ENCODE measurements at places on chromosomes 13 and 19.

GRCh38 chr13:23320926-23321534, 112.5 kb downstream of the SACS start:
- no peak for DNase-seq

DNA sequence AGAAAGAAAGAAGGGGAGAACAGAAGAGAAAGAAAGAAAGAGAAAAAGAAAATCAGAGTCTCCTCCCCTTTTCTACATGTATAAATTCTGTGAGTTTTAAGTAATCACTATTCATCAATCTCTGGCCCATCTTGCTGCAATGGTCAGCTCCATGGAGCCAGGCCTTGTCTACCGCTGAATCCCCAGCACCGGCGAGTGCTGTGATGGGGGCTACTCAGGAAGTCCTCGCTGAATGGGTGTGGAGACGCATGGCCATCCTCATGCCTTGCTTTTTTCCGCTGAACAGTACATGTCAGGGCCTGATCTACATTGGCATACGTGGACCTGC, 29.9 kb downstream of the GPR42 start:
- no peak for DNase-seq

- no peak for DNase-seq
Observed at GRCh38 chr13:82477436-82477835, 1404.8 kb downstream of the SLITRK1 start.

DNA sequence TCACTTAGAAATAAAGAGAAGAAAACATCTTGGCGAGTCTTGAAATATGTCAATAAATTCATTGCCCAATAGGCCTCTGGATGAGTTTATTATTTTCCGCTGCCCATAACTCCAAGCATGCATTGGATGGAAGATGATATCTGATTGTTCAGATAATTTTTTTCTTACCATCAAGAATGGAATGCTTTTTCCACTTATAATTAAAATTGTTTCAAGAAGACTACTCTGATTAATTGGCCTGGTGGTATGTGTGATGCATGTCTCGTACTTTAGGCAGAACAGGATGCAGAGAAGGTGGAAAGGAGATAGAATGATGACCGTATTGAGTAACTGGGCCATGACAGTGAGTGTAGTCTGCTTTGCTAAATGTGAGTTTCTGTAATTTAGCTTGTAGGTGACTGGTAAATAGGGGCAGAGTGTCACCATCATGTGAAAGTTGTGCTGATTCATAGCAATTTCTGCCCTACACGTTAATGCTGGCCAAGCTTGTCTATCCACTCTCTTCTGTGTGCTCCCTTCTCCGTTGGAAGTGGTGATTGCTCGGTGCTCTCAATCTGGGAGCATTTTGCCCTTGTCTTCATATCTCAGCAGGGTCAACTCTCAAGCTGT, 13.5 kb upstream of the SPATA13 start:
- DNase-seq: no peak

DNA sequence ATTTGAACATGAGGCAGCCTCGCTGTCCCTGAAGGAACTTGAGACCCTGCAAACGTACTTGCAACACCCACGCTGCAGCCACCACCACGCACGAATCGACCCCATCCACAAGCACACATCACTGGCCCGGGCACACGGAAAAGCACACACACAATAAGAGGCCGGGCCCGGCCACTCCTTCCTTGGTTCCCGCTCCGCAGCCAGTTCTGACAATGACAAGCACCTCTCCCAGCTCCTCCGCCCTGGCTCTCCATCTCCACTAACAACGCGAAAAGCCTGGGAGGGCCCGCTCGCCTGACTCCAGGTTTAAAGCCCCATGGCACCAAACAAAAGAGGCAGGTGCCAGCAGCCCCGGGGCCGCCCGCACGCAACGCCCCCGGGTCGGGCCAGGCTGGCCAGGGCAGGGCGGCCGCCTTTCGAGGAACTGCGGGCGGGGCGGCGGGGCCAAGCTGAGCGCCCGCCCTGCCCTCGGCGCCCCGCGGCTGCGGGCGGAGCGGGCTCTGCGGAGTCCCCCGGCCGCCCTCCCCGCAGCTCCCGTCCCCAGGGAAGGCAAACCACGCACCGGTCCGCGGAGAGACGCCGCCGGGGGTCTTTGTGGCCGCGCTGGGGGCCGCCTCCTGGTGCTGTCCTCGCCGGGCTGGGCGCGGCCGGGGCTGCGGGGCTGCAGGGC, 495 bp downstream of the DCLK1 start:
- no peak for DNase-seq

DNA sequence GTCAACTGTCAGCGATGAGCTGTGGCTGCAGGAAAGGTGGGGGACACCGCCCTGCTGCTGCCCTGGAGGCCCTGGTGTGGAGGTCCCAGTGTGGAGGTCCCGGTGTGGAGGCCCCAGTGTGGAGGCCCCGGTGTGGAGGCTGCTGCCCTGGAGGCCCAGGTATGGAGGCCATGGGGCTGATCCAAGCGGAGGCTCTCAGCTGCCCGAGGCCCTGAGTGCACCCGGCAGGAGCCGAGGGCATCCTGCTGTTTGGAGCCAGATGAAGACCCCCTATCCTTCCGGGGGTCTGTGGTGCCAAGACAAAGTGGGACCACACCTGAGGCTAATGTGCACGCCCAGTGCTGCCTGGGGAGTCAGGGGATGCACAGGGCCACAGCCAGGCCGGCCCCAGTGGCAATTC, 210.4 kb upstream of the SOX1 start:
- no peak for DNase-seq

DNA sequence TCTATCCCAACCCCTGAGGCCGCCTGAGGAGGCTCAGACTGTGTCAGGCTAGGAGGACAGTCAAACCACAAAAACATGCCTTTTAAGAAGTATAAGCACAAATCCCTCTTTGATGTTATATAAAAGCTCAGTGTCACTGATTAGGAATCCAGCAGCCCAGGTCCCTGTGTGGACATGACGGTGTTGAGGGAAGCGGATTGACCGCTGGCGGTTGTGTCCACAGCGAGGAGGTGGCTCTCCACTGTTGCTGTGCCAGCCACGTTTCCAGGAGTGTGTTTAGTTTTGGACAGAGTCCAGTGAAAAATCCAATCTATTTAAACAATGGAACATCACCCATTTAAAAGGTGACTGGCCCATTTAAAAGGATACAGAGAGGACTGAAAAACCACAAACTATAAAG, 7.5 kb upstream of the GJA3 start:
- DNase-seq: no peak

DNA sequence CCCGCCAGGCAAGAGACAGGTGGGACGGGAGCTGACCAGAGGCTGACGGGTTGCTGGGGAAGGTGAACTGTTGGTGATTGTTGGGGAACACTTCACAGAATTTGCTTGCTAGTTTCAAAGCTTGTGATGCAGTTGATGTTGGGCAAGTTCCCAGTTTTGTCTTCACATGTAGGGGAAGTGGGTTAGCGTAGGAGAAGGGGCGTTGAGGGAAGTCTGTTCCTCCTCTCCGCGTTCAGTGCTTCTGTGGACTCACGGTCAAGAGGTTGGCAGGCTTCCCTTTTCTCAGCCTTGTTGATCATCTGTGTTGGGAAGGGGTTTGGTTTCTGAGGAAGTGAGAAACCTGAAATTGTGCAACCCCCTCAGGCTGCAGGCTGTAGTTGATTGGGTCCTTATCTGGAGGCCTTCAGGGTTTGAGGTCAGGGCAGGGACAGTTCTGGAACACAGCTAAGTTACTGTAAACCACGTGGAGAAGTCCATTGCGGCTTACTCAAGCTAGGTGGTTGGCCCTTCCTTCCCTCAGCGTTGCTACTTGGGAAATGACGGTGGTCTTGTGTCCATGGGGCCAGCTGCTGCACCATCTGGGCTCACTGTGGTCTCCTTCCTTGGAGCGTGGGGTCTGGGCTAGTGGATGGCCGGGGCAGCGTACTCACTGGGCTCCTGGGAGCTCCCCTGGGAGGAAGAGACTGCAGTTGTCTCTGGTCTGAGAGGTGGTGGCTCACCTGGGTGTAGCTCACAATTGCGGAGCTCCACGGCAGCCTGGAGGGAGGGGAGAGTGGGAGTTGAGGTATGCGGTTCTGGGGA, 7.5 kb downstream of the RPS9 start:
- DNase-seq: no peak

DNA sequence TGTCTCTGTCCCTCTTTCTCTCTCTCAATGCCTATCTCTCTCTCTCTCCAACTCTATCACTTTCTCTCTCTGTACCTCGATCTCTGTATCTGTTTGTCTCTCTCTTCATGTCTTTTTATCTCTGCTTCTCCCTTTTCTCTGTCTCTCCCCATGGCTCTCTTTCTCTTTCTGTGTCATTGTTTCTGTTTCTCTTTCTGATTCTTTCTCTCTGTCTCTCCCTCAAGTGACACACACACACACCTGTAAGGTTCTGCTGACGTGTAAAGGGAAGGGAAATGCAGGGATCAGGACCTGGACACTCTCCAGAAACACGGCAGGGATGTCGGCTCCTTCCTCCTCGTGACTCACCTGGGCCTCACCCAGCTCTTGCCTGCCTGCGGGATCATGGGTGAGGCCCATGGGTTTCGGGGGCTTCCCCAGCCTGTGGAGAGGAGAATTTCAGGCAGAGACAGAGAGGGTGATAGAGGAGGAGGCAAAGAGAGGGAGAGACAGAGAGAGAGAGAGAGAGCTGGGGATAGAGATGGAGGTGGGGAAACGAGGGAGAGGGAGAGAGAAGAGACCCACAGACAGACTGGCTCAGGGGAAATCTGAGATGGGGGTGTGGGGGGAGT, 5.4 kb upstream of the PLAUR start:
- DNase-seq: no peak

DNA sequence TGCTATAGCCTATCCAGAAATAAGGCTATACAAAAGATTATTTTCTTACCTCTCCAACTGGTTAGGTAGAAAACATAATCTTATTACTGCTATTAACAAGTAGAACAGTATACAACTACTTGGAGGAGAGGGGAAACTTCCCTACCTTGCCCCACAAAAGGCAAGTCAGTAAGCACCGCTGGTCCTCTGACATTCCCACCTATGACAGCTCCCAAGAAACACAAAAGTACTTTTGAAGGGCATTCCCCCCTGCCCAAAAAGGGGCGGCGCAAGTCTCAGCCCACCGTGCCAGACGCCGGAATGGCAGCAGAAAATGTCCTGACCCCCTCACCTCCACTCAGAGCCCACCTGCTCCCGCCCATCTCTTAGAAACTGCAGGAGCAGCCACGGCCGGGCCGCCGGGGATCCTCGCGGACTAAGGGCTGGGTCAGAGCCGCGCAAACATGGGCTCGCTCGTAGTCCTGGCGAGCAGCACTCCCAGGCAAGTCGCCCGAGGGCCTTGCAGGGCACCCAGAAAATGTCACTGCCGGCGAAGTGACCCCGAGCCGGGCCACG, 437 bp downstream of the SUCLA2 start:
- DNase-seq: no peak

DNA sequence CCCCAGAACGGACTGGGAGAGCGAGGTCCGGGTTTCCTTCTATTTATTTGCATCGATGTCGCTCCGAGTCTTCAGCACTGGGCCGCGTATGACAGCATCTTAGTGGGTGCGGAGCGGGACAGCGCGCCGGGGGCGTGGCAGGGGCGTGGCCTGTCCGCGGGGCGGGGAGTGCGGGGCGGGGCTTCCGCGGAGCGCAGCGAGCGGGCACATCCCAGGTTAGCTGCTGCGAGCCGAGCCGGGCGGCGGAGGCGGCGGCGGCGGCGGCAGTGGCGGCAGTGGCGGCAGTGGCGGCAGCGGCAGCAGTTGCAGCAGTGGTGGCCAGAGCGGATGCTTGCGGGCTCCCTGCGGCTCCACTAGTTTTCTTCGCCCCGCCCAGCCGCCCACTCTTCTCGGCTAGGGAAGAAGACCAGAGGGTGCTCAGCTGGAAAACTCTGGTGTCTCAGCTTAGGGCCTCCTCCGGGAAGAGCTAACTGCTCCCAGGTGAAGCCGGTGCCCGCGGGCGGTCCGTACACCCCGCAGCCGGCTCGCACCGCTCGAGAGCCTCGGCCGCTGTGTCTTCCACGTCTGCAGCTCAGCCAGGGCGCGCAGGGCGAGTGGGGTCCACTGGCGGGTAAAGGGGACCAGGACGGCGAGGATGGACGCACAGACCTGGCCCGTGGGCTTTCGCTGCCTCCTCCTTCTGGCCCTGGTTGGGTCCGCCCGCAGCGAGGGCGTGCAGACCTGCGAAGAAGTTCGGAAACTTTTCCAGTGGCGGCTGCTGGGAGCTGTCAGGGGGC, at the start of gene GPC5:
TSS of gene GPC5 (plus strand) at position 209 of the 776 bp plus-strand sequence.
- DNase-seq: peak; percentile 25

GRCh38 chr13:20161275-20161950, 561 bp upstream of the GJA3 start:
- DNase-seq: no peak

- DNase-seq: peak; percentile 79
Observed at GRCh38 chr19:37172368-37173366, at the start of gene ZNF585A. TSS of gene ZNF585A (minus strand) at chr19:37172695. CDS start at chr19:37169910, 2,785 bp downstream.

DNA sequence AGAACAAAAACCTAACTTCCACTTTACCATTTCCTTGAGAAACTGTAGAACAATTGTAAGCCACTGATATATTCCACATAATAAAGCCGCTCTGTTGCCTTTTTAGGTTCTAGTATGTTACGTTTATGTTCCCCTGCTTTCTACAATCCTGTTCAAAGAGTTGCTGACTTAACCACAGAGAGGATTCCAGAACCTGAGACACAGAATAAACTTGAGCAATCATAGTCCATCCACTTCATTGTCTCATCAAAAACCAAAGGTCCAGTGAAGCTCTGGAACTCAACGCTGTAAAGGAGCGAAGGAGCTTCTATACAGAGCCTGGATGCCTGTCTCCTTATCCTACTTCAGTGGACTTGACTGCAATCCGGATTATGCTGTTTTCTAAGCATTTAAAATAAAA, 4.6 kb downstream of the STARD13 start:
- DNase-seq: no peak

DNA sequence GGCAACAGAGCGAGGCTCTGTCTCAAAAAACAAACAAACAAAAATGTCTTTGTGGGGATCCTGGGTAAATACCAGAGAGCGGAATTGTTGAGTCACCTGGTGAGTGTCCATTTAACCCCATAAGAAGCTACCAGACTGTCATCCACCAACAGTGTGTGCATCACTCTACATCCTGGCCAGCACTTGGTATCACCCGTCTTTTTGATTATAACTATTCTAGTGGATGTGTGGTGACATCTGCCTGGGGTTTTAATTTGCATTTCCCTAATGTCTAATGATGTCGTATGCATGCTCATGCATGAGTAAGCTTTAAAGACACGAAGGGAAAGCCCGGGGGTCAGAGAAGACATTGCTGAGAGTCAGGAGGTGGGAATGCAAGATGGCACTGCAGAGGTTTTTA, 126.7 kb upstream of the MRI1 start:
- DNase-seq: no peak

GRCh38 chr19:40920300-40921004, 38.4 kb upstream of the CYP2A7 start:
- no peak for DNase-seq

DNA sequence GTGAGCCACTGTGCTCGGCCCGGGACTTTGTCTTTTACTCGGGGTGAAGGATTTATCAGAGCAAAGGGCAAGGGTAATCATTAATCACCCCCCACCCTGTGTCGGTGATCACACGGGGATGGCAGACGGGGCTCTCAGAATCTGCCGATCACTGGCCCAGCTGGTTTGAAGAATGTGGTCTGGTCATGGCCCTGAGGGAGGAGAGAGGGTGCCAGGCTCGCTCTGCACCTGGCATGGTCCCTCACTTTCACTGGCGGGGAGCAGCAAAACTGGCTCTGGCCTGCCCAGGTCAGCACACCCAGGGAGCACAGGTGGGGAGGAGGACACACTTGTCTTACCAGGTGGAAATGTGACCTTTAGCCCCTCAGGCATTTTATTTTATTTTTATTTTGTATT, 10.2 kb downstream of the REEP6 start:
- DNase-seq: no peak

- DNase-seq: no peak
Observed at GRCh38 chr19:46648060-46648960, 12.3 kb upstream of the GNG8 start.
